ENCODE measurements at places on chromosomes 3 and 15. TPM values are rescaled to one million over a fixed set of nuclear protein-coding genes. Genes with fewer than 3 reads are reported as not detected.
A peak's percentile ranks its signal among the peaks of the same experiment; 100 is the strongest.

CD200R1 gene
- 0.13 TPM for polyA plus RNA-seq

GRCh38 chr3:45915518-45916231 lies 27.6 kb upstream of the CXCR6 start:
- no peaks in the 10 kb centered on the region for H3K4me1 ChIP-seq
- H3K27ac ChIP-seq = no peak overlapping the region
- no peaks in the 10 kb centered on the region for H3K27me3 ChIP-seq

GRCh38 chr3:34268032-34268709 lies 469.7 kb downstream of the PDCD6IP start:
- no peak overlapping the region for H3K4me3 ChIP-seq
- H3K36me3 ChIP-seq = no peaks in the 10 kb centered on the region
- H3K27ac ChIP-seq = no peak overlapping the region
- no peaks in the 10 kb centered on the region for H3K4me1 ChIP-seq

BLM gene
- polyA plus RNA-seq = 1.1 TPM

ADCY5 gene
- polyA plus RNA-seq = 7.1 TPM

DNA sequence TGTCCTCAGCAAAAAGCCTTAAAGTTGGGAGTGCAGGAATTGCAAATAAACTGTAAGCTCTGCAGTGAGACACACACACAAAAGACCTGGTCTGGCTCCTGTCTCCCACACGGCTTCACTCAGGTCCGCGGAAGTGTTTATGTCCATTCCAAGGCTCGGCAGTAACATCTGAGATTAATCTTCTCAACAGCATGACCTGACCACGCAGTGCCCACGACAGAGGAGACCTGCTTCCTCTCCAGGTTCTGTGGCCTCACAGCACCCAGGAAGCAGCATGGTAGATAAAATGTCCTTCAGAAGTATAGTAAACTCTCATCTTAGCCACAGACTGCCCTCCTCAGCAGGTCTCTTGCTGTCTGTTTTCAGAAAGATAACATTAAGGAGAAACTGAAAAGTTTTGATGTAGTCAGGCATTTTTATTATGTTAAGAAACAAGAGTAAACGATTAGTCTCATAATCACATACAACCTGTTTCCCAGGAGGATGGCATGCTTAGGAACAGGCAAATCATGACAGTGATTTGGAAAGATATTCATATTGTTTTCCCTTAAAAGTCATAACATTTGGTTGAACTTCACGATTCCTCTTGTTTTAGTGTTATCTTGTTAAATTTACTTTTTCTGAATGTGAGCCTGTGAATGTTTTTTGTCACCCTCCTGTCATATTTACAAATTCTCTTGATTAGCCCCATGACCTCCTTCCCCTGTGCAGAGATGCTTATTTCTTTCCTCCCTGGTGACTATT lies 34.6 kb downstream of the CD200R1L start:
- no peaks in the 10 kb centered on the region for H3K27me3 ChIP-seq
- peaks cover 2% of the 10 kb centered on the region for H3K4me1 ChIP-seq
- H3K27ac ChIP-seq = no peak overlapping the region
- H3K4me3 ChIP-seq = no peak overlapping the region

KLHL40 gene
- polyA plus RNA-seq = not detected

DNA sequence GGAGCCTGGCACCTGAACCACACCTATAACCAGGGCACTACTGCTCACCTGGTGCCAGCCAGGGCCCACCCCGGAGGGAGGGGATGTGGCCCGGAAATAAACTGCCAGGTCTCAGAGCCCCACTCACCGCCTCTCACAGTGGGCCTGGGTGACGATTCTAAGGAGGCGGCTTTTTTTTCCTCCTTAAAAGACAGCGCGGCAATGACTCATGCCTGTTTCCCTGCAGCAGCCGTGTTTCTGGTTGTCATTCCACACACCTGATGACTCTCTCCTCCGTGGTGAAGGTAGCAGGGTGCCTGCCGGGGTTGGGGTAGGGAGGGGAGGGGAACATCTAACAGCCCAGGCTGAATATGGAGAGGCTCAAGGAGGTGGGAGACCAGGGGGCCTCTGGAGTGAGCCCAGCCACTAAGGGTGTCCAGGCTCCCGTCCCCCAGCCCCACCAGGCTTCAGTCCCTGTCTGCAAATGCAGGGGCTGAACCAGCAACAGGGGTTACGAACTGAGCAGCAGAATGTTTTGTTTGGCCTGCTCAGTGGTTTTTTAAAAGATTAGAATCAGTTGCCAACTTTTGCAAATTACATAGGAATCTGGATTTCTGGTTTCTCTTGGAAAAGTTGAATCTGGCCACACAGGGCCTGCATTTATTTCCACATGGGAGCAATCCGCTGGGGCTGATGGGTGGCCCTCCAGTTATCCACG lies 127.3 kb upstream of the LINGO1 start:
- no peaks in the 10 kb centered on the region for H3K27me3 ChIP-seq
- no peaks in the 10 kb centered on the region for H3K36me3 ChIP-seq
- no peak for DNase-seq
- H3K4me1 ChIP-seq = no peaks in the 10 kb centered on the region
- H3K27ac ChIP-seq = no peak overlapping the region

DNA sequence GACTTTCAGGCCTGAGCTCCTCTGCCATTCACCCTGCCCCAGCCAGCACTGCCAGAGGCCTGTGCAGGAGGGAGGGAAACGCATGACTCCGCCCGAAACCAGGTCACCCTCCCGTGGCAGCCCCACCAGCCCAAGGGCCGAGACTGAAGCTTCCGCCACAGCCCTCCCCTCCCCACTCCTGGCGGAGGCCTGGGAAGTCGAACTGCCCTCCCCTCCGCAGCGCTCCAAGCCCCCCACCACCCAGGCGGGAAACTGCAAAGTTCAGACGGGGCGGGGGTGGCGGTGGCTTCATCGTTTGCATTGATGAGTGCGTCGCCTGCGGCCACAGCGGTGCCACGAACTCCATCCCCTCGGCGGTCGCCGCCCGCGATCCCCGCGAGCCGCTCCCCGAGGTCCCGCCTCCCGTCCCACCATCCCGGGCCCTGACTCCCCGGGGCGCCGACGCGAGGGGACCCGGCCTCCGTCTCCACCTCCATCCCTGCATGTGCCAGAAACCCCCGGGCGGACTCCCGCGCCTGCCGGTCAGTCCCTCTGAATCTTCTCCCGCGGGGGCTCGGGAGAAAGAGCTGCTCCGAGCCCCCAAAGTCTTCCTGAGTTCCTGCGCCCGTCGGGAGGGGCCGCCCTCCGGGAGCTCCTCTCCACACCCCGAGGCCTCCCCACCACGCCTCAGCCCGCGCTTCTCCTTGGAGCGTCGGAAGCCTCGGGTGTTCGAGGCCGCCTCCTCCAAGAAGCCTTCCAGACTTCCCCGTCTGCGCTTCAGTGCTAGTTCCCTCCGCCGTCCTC lies 698 bp downstream of the MELTF start:
- H3K27me3 ChIP-seq = no peaks in the 10 kb centered on the region
- no peak for DNase-seq
- H3K36me3 ChIP-seq = no peaks in the 10 kb centered on the region
- H3K27ac ChIP-seq = no peak overlapping the region
- H3K4me1 ChIP-seq = no peaks in the 10 kb centered on the region

GOLGA8M gene
- polyA plus RNA-seq = 0.95 TPM

- H3K4me1 ChIP-seq = no peaks in the 10 kb centered on the region
- no peak overlapping the region for H3K4me3 ChIP-seq
- H3K27ac ChIP-seq = no peak overlapping the region
- H3K27me3 ChIP-seq = no peaks in the 10 kb centered on the region
Observed at GRCh38 chr15:92291900-92292299, 101.8 kb upstream of the ST8SIA2 start.

C3orf85 gene
- 40.4 TPM for polyA plus RNA-seq

TRMT10C gene
- polyA plus RNA-seq = 27.5 TPM

DNA sequence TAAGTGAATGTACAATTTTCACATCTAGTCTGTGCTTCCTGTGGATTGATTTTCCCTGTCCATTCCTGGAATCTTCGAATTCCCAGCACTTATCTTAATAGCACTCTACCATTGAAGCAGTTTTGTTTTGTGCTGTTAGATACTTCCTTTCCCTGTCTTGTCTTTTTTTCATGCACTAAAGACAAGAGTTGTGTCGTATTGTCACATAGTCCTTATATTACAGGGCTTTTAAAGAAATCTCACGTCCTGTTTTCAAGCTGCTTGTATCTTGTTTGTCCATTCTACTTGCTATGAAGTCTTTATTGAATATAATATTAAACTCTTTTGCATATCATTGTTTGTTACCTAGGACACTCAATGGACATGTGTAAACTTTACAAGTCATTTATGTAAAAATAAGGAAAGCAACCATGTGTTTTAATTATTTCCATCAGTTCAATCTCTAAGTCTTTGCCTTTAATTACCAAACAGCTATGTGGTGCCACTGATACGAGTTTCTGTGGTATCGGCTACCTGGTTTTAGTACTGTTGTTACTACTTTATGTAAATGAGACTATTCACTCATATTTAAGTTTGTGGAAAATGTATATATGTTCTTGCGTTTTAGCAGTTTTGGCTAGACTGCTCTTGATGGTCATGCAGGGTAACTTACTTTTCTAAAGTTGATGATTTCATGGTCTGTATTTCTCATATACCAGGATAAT lies 10.3 kb downstream of the PIK3CA start:
- no peak for DNase-seq
- H3K4me3 ChIP-seq = no peak overlapping the region
- no peaks in the 10 kb centered on the region for H3K27me3 ChIP-seq
- no peak overlapping the region for H3K27ac ChIP-seq
- peaks cover 8% of the 10 kb centered on the region for H3K4me1 ChIP-seq

- DNase-seq = no peak
- no peaks in the 10 kb centered on the region for H3K27me3 ChIP-seq
- H3K4me3 ChIP-seq = no peak overlapping the region
- H3K4me1 ChIP-seq = no peaks in the 10 kb centered on the region
- H3K36me3 ChIP-seq = no peaks in the 10 kb centered on the region
Observed at GRCh38 chr3:21670386-21670785, 80.6 kb downstream of the ZNF385D start.

DNA sequence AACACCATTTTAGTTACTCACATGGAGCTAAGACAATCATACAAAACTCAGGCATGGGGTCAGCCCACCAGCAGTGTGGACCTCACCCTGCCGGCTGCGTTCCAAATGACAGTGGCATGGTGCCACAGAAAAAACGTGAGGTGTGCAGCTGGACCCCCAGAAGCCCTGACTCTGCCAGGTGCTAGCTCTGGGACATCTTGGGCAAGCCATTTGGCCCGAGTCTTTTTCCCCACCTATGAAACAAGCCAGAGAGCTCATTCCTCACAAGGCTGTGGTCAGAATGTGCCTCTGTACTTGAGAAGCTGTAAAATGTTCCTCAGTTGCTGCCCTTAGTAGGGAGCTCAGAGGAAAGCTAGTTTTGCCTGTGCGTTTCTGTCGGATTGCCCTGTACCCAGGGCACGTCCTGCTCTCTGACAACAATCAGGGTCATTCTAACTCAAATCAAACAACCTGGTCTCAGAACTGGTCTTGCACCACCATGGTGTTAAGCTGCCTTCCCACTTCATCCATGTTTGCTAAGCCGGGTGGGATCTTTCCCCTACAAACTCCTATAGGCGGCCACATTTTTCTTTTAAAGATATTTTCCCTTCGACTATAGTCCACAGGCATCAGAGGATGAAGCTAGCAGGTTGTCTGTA lies 44.9 kb downstream of the LIPC start:
- H3K27me3 ChIP-seq = no peaks in the 10 kb centered on the region
- H3K4me1 ChIP-seq = peaks cover 41% of the 10 kb centered on the region
- peak overlapping the region; percentile 39 for H3K27ac ChIP-seq
- H3K36me3 ChIP-seq = no peaks in the 10 kb centered on the region

LRRN1 gene
- polyA plus RNA-seq = 0.41 TPM

CPNE9 gene
- 0.19 TPM for polyA plus RNA-seq

DNA sequence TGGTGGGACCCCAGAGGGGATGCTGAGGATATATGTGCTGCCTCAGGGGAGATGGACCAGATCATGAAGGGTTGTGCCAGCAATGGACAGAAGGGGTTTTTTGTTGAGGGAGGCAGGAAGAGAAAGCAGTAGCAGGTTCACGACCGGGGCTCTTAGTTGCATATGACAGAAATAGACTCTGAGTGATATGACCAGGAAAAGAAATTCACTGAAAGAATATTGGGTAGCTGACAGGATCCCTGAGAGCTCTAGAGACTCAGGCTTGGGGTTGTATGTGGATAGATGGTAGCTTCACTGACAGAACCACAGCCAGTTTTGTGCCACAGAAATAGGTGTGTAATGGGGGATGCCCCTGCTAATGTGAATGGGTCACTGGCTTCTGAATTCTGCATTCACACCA lies 241.6 kb downstream of the ZNF621 start:
- no peak overlapping the region for H3K27ac ChIP-seq
- H3K4me3 ChIP-seq = no peak overlapping the region
- no peak for DNase-seq
- H3K36me3 ChIP-seq = no peaks in the 10 kb centered on the region
- H3K27me3 ChIP-seq = no peaks in the 10 kb centered on the region
- H3K4me1 ChIP-seq = no peaks in the 10 kb centered on the region

TMOD3 gene
- polyA plus RNA-seq = 8.9 TPM
